Right renal pelvis (tissue), 4 donors: ENCODE measurements at places on chromosomes 7 and 10. TPM values are rescaled to one million over a fixed set of nuclear protein-coding genes. Genes with fewer than 3 reads are reported as not detected.

The HUS1 gene
- polyA plus RNA-seq: 22.7 TPM

The SLC13A1 gene
- polyA plus RNA-seq: 22.8 TPM

DNA sequence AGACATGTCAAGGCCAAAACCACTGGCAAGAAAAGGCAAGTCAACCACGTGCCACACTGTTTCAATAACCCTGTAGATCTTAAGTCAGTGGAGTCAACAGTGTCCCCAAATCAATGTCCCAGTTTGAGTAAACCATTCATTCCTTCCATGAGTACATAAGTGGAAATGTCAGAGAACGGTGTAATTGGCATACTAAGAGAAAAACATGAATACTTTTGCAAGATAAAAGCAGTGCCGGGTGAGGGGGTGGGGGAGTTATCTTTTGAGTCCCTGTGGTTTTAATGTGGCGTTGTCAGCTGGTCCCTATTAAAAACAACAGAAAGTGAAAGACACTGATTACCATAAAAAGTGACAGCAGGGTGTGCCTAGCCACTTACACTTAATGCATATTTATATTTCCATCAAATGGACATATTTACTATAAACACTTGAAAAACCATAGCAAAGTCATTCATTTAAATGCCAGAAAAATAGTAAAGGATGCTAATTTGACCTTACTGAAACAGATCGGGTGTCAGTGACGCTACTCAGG, 37.8 kb downstream of the RSU1 start:
- no peak for DNase-seq

DNA sequence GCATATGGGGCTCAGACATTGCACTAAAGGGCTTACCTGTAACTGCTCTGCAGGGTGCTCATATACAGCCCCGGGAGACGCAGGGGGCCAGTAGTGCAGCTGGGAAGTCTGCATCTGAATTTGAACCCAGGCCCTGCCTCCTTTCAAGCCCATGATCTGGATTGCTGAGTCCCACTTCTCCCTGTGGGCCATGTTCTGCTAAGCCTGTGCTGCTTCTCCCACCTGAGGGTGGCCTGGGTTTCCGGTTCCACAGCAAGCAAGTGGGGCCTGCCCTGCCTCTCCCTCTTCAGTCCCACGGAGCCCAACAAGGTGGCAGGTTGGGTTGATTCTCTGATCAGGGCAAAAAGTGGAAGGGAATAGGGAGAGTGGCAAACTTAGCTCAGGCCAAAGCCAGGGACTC, 56.6 kb upstream of the GDF10 start:
- DNase-seq: no peak

DNA sequence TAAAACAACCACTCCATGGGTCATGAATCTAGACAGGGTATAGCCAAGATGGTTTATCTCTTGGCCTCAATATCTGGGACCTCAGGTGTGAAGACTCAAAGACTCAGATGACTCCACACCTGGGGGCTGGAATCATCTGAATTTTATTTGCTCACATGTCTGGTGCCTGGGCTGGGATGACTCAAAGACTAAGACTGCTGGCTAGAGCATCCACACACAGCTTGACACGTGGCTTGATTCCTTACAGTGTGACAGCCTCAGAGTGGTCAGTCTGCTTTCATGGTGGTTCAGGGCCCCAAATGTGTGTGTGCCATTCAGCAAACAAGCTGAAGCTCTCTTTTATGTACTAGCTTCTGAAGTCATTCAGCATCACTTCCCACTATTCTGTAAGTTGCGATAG, 333.7 kb downstream of the RNLS start:
- DNase-seq: no peak

GRCh38 chr10:114506871-114507385, 102.6 kb upstream of the AFAP1L2 start:
- DNase-seq: no peak

GRCh38 chr10:51527522-51528219, 171.7 kb downstream of the CSTF2T start:
- no peak for DNase-seq
